ENCODE measurements at places on chromosomes 6 and 20.

GRCh38 chr20:10278412-10278811 lies 59.8 kb downstream of the SNAP25 start:
- DNase-seq = no peak

- DNase-seq = no peak
Observed at GRCh38 chr6:84166395-84166794, 61.0 kb downstream of the CEP162 start.

GRCh38 chr6:114862819-114863218 lies 520.0 kb upstream of the HS3ST5 start:
- DNase-seq = no peak

DNA sequence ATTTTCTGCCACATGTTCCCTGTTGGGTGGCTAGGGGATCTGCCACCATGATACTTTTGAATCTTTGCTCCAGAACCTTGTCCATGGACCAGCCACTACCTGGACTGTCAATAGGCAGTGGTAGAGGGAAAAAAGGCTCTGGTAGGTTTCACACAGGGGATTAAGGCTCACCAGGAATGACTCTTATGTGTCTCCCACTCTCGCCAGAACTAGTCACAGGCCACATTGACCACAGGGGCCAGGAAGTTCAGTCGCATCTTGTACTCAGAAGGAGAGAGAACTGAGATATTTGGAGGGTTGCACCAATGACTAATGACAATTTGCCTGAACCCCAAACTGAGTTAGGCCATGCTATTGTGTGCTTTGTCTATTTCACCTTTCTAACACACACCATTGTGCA lies 23.6 kb upstream of the APCDD1L start:
- no peak for DNase-seq

DNA sequence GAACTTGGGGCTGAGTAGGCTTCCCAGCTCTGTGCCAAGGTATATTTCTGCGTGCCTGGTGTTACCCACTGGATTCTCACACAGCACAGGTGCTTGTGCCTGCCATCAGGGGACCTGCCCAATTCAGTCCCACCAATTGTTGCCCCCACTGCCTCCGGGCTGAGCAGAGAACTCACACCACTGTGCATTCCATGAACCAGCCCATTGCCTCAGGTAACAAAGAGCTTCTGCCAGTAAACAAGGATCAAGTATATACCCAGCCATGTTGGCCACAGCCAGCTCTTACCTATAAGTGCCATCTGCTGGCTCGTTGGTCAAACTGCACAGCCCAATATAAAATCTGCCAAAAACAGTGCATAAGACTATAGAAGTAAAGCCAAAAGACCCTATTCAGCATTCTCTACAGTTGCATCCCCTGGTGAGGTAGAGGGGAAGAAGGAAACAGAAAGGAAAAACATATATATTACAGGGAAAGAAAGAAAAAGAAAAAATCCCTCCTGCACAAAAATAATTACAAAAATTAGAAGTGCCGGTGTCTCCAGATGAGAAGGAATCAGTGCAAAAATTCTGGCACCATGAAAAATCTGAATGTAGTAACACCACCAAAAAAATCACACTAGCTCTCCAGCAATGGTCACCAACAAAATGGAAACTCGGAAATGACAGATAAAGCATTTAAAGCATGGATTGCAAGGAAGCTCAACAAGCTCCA lies 241.4 kb downstream of the IBTK start:
- DNase-seq = no peak

GRCh38 chr6:86079938-86080337 lies 437.3 kb upstream of the SYNCRIP start:
- no peak for DNase-seq

DNA sequence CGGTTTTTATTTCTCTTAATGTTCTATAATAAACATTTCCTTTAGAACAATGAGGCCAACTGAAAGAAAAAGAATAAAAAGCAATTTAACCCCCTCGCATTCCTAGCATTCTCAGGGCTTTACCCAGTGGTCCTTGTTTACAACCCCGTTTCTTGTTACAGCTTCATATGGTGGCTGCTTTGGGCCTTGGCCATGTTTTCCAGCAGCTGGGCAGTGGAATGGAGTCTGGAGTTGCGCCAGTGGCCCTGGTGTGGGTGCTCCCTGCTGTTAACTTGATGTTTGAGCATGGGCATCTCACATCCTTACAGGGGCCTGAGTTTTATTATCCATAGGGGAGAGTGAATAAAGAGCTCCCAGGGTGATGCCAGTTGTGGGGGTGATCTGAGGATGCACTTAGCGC lies 18.8 kb downstream of the EFCAB8 start:
- DNase-seq = no peak

DNA sequence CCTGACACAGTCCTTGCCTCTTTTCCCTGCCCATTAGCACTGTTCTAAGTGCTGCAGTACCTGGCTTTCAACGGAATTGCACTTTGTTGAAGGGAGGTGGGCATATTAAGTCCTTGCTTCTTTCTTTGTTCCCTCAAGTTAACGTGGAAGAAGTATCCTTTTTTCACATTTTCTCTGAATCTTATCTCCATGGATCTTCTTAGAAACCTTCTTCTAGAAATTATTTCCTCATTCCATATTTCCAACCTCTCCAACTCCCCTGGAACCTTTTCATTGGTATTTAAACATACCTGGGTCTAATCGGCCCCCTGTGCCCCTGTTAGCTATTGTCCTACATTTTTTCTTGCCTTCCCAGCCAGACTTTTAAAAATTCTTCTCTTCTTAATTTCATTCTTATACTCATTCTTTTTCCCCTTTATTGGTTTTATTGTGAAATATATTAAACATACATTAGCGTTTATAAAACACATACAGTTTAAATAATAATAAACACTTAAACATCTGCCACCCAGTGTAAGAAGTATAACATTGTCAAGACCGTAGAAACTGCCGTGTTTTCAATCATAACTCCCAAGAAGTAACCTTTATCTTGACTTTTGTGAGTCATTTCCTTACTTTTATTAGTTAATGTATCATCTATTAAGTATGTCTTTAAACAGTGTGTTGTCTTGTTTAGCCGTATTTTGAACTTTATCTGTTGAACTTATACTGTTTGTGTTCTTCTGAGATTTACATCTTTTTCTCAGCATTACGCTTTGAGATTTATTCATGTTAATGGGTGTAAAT lies 118.2 kb downstream of the CDKAL1 start:
- DNase-seq = no peak

- DNase-seq = no peak
Observed at GRCh38 chr6:127382413-127382812, 39.0 kb upstream of the ECHDC1 start.

- DNase-seq = no peak
Observed at GRCh38 chr6:161344626-161345025, 70.8 kb upstream of the AGPAT4 start.

DNA sequence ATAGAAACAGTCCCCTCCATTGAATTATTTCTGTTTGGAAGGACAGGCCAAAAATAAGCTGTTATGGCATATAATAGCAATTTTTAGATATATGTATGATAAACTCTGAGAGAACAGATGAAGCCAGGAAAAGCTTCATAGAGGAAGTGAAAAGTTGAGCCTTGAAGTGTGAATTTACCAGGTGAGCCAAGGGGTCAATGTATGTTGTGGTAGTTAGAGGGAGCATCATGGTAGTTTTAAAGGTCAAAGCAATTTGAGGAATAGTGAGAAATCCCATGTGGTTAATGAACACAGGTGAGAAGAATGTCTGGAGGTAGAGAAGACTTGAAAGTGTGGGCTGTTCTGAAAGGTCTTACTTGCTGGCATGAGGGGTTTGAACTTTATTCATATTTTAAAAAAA lies 47.0 kb downstream of the COL19A1 start:
- DNase-seq = no peak

- DNase-seq = no peak
Observed at GRCh38 chr20:22836211-22836610, 198.9 kb upstream of the SSTR4 start.

GRCh38 chr6:11445146-11445545 lies 92.4 kb upstream of the TMEM170B start:
- no peak for DNase-seq

GRCh38 chr6:50843842-50844241 lies 25.2 kb downstream of the TFAP2B start:
- no peak for DNase-seq

GRCh38 chr20:61877776-61878477 lies 187.8 kb downstream of the TAF4 start:
- no peak for DNase-seq

DNA sequence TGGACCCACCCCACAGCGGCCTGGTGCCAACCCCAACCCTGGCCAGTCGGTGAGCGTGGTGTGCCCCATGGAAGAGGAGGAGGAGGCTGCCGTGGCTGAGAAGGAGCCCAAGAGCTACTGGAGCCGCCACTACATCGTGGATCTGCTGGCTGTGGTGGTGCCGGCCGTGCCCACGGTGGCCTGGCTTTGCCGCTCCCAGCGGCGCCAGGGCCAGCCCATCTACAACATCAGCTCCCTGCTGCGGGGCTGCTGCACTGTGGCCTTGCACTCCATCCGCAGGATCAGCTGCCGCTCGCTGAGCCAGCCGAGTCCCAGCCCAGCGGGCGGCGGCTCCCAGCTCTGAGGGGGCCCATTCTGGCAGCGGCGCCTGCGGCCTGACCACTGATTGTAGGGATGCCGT lies 23.2 kb downstream of the SDCBP2 start:
- no peak for DNase-seq

GRCh38 chr20:16441546-16442164 lies 131.6 kb downstream of the KIF16B start:
- no peak for DNase-seq

GRCh38 chr20:22974354-22974753 lies 60.8 kb upstream of the SSTR4 start:
- no peak for DNase-seq

- no peak for DNase-seq
Observed at GRCh38 chr6:168708526-168708925, 267.5 kb downstream of the SMOC2 start.

- no peak for DNase-seq
Observed at GRCh38 chr6:12208673-12209072, 81.5 kb upstream of the EDN1 start.

DNA sequence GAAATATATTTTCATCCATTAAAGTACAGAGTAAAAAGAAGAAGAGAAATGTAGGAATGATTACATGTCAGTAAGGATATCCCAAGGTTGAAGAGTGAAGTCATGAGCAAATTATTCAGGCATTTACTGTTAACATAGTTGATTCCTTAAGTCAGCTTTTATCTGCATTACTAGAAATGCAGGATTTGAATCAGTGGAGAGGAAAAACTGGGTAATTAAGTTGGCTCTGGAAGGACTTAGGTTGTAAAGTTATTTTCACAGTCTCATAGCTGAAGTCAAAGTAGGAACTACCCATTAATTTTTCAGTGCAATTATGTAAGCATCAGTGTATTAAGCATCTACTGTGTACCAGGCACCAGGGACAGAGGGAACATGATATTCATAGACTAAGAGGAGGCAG lies 7.8 kb downstream of the NAA20 start:
- DNase-seq = no peak

GRCh38 chr6:18326001-18326400 lies 61.1 kb upstream of the RNF144B start:
- DNase-seq = no peak

DNA sequence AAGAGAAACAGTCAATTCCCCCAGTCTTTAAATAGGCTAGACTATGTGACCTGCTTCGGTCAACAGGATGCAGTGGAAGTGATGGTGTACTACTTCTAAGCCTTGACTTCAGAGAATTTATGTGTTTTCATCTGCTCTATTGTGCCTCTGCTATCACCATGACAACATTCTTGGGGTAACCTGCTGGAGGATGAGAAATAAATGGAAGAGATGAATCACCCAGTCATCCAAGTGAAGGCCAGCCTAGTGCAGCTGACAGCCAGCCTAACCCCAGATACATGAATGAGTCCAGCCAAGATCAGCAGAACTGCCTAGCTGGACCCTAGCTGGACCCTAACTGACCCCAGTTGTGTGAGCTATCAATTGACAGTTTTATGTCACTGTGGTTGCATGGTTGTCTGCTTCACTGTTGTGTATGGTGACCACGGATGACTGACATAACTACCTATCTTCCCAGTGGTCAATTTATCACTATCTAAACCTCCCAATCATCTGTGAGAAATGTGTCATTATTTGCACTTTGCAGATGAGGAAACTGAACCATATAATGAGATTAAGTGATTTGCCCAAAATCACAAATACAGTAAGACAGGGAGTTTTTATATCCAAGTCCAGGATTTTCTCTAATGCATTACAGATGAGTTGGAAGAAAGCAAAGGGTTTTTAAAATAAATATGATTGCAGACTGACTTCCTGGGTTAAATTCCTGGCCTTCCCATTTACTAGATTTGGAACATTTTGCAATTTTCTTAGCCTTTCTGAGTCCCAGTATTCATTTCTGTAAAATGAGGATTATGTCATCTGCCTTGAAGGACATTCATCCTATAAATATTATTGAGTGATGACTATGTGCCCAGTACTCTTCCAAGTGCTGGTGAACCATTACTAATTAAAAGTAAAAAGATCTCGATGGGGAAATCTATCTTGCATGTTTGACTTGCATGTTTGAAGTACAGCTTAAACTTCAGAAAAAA lies 136.4 kb upstream of the PLCB4 start:
- DNase-seq = no peak

DNA sequence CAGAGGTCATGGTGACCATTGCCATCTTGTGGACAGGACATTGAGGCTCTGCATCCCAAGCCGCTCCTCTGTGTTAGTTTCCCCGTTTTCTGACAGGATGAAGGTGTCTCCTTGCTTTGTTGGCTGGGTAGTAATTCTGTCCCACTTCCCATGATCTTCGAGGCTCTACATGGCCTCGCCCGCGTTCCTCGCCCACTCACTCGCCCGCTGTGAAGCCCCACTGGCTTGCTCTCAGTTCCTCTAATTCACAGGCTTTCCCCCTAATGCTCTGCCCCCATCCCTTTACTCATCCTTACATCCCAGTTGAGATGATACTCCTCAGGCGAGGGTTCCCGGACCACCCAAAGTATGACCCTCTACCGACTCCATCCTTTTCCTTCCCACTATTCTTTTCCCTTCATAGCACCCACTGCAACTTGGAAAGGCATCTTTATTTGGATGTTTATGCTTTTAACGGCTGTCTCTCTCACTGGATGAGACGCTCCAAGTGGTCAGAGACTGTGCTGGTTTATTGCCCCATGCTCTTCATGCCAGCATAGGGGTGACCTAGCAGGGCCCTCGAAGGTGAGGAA lies 511 bp upstream of the SLC35B2 start:
- no peak for DNase-seq

- no peak for DNase-seq
Observed at GRCh38 chr20:5046656-5047339, 45.5 kb upstream of the SLC23A2 start.

GRCh38 chr20:45469336-45470261 lies at the start of gene WFDC2:
TSS of gene WFDC2 (plus strand) at chr20:45469753. CDS start at chr20:45469782, 29 bp downstream.
- DNase-seq = no peak

- DNase-seq = no peak
Observed at GRCh38 chr6:86107985-86108384, 465.3 kb upstream of the SYNCRIP start.
